SJSA1 (cell line): ENCODE measurements at places on chromosomes 12 and 14. TPM values are rescaled to one million over a fixed set of nuclear protein-coding genes. Genes with fewer than 3 reads are reported as not detected.

Gene CD27
- not detected in 2 replicates for total RNA-seq

Gene RNASE12
- not detected in 2 replicates for total RNA-seq

Gene POLR3B
- total RNA-seq = 7.9 and 14.3 TPM in 2 replicates

Gene LYZ
- not detected in 2 replicates for total RNA-seq

Gene CDCA3
- total RNA-seq = 143 and 156 TPM in 2 replicates

- no peak overlapping the region for H3K27ac ChIP-seq
- no peak for DNase-seq
- no peaks in the 10 kb centered on the region for H3K27me3 ChIP-seq
- H3K4me3 ChIP-seq = no peak overlapping the region
- H3K36me3 ChIP-seq = peaks cover 75% of the 10 kb centered on the region
- H3K4me1 ChIP-seq = no peaks in the 10 kb centered on the region
These were observed 23.2 kb downstream of the PCNX4 start for GRCh38 chr14:60114881-60115280.

GRCh38 chr12:108332791-108333382, 6.2 kb downstream of the CMKLR1 start:
- no peaks in the 10 kb centered on the region for H3K36me3 ChIP-seq
- H3K4me1 ChIP-seq = no peaks in the 10 kb centered on the region
- DNase-seq = no peak
- no peaks in the 10 kb centered on the region; the same call in 1 of the 2 replicates for H3K27me3 ChIP-seq

- no peaks in the 10 kb centered on the region; the same call in 1 of the 2 replicates for H3K27me3 ChIP-seq
- H3K27ac ChIP-seq = no peak overlapping the region
- no peak for DNase-seq
- H3K4me1 ChIP-seq = no peaks in the 10 kb centered on the region
- H3K4me3 ChIP-seq = no peak overlapping the region
- H3K36me3 ChIP-seq = no peaks in the 10 kb centered on the region
These were observed 31.9 kb upstream of the CAND1 start for GRCh38 chr12:67237231-67237630.

GRCh38 chr14:95190857-95191256, 33.5 kb upstream of the DICER1 start:
- no peaks in the 10 kb centered on the region for H3K36me3 ChIP-seq
- no peak overlapping the region for H3K27ac ChIP-seq
- no peaks in the 10 kb centered on the region for H3K4me1 ChIP-seq
- no peak overlapping the region for H3K4me3 ChIP-seq
- DNase-seq = no peak

DNA sequence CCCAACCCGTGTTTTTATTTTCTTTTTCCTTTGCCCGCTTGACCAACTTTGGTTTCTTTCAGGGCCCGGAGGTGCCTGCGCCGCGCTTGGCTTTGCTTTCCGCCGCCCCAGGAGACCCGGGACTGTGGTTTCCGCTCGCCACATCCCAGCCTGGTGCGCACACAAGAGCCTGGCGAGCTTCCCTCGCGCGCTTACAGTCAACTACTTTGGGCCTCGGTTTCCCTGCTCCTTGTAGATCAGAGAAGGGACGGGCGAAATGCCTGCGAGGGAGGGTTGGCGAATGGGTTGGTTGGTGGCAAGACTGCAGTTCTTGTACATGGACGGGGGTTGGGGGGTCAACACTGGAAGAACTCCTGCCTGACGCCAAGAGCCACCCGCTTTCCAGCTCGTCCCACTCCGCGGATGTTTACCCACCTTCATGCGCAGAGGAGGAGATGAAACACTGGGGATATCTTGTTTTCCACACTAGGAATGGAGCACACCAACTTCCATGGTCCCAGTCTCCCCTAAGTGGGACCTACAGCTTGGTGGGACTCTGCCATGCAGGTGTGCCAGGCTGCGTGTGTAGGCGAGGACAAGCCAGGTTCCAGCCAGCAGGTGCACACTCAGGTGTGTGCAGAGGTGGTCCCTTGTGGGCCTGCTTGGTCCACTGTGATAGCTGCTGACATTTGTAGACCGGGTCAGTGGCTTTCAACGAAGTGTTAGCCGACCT, 16.6 kb upstream of the TBX3 start:
- H3K4me1 ChIP-seq = 0 out of 2 replicates have a peak, but pooled peaks cover 6% of the 10 kb centered on the region
- H3K27ac ChIP-seq = no peak overlapping the region
- no peaks in the 10 kb centered on the region for H3K27me3 ChIP-seq
- H3K4me3 ChIP-seq = no peak overlapping the region
- no peak for DNase-seq

GRCh38 chr12:48142818-48143674, 14.3 kb downstream of the ASB8 start:
- H3K36me3 ChIP-seq = peaks cover 100% of the 10 kb centered on the region
- no peak overlapping the region for H3K4me3 ChIP-seq
- H3K27me3 ChIP-seq = no peaks in the 10 kb centered on the region
- no peaks in the 10 kb centered on the region for H3K4me1 ChIP-seq

- H3K4me1 ChIP-seq = peaks cover 6% of the 10 kb centered on the region; the same call in 1 of the 2 replicates
- H3K36me3 ChIP-seq = peaks cover 10% of the 10 kb centered on the region
- H3K27ac ChIP-seq = no peak overlapping the region
- no peak overlapping the region for H3K4me3 ChIP-seq
These were observed 61.1 kb downstream of the SLC25A47 start for GRCh38 chr14:100384277-100384676.

- H3K4me1 ChIP-seq = no peaks in the 10 kb centered on the region
- H3K27me3 ChIP-seq = no peaks in the 10 kb centered on the region
- no peak for DNase-seq
- H3K27ac ChIP-seq = no peak overlapping the region
These were observed 311.9 kb downstream of the DUSP6 start for GRCh38 chr12:89040146-89040964.

GRCh38 chr14:64940336-64940910, 2.1 kb downstream of the GPX2 start:
- H3K27me3 ChIP-seq = no peaks in the 10 kb centered on the region
- no peaks in the 10 kb centered on the region; the same call in 1 of the 2 replicates for H3K36me3 ChIP-seq
- no peaks in the 10 kb centered on the region for H3K4me1 ChIP-seq
- DNase-seq = no peak
- H3K4me3 ChIP-seq = no peak overlapping the region
- no peak overlapping the region for H3K27ac ChIP-seq

- no peak overlapping the region for H3K4me3 ChIP-seq
- H3K4me1 ChIP-seq = peaks cover 13% of the 10 kb centered on the region; the same call in 1 of the 2 replicates
- no peaks in the 10 kb centered on the region for H3K27me3 ChIP-seq
- no peaks in the 10 kb centered on the region for H3K36me3 ChIP-seq
These were observed 16.1 kb downstream of the BCL11B start for GRCh38 chr14:99255621-99256482.

- no peaks in the 10 kb centered on the region for H3K36me3 ChIP-seq
- DNase-seq = no peak
- H3K27me3 ChIP-seq = no peaks in the 10 kb centered on the region
- no peak overlapping the region for H3K27ac ChIP-seq
- no peaks in the 10 kb centered on the region for H3K4me1 ChIP-seq
These were observed 1120.5 kb upstream of the FLRT2 start for GRCh38 chr14:84409435-84409834.

DNA sequence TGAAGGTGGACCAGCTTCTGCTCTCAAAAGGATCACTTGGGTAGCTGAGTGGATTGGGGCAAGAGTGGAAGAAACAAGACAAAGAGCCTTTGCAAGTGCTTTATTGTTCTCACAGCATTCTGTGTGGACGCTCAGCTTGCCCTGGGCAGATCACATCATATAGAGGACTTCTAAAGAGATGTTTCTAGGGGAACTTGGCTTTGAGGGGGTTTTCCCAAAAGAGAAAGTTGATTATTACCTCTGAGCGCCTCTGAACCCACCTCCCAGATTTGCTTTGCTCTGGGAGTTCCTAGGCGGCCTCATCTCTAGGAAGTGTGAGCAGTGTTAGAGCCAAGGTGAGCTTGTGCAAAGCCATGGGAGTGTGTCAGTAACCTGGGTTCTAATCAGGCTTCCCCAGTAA, 81.7 kb downstream of the RIN3 start:
- no peak overlapping the region for H3K4me3 ChIP-seq
- no peaks in the 10 kb centered on the region for H3K4me1 ChIP-seq
- no peaks in the 10 kb centered on the region for H3K36me3 ChIP-seq
- H3K27me3 ChIP-seq = no peaks in the 10 kb centered on the region
- no peak overlapping the region for H3K27ac ChIP-seq

- H3K4me1 ChIP-seq = no peaks in the 10 kb centered on the region
- no peak overlapping the region for H3K27ac ChIP-seq
- no peak for DNase-seq
These were observed 24.1 kb downstream of the AHNAK2 start for GRCh38 chr14:104953896-104954656.

- peaks cover 10% of the 10 kb centered on the region for H3K36me3 ChIP-seq
- no peaks in the 10 kb centered on the region for H3K27me3 ChIP-seq
- H3K4me1 ChIP-seq = no peaks in the 10 kb centered on the region
These were observed 30.0 kb downstream of the HSP90AA1 start for GRCh38 chr14:102056694-102057442.

DNA sequence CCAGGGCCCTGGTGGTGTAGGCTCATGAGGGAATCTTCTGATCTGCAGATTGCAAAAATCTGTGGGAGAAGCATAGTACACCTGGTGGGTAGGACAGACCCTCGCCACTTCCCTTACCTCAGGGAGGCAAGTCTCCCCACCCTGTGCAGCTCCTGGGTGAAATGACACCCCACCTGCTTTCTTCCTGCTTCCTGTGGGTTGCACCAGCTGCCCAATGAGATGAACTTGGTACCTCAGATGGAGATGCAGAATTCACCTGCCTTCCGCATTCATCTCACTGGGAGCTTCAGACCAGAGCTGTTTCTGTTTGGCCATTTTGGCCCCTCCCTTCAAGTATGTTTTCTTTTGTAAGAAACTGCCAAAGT, 4.7 kb downstream of the CLEC2D start:
- no peak overlapping the region for H3K4me3 ChIP-seq
- H3K27me3 ChIP-seq = no peaks in the 10 kb centered on the region
- DNase-seq = no peak
- H3K27ac ChIP-seq = no peak overlapping the region

DNA sequence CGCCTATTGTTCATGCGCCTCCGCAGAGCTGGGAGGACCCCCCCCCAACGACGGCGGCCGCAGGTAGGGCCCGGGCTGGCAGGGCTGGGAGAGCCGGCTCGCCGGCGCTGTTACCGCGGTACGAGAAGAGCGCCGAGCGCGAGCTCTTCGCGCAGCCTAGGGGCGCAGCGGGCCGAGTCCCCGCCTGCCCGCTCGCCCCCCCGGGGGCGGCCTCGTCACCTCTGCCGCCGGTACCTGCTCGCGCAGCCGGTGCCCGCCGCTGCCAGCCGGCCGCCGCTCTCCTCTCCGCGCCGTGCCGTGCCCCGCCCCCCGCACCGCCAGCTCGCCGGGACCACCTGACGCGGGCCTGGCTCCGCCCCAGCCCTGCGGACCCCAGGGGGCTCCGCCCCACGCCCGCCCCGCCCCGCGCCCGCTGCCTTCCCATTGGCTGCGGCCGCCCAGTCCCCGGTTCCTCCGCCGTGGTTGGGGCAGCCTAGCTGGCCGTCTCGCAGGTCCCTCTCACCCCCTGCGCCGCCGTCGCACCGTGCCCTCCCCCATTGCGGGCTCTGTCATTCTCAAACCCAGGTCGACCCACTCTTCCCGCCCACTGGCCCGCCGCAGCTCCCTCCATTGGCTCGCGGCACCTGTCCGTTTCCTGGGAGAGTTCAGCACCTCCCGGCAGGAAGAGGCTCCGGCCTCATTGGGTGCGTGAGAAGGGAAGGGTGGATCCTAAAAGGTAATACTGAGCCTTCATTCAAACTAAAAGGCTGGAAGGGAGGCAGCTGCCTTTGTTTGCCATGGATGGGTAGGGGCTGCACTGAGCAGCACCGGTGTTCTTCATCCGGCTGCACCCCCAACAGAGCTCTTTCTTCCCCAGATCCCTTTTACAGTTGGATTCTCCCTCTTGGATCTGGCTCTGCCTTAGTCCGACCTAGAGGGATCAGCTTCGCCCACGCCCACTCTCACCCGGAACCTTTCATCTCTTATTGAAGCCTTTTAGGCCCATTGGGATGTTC, at the start of gene MAP3K9:
MAP3K9 (minus strand) TSS at position 289 of the 995 bp plus-strand sequence. CDS start 342 bp downstream, outside the sequence.
- H3K27me3 ChIP-seq = peaks cover 8% of the 10 kb centered on the region
- no peak within 1 kb of the TSS for H3K27ac ChIP-seq
- peaks cover 2% of the 10 kb centered on the region; the same call in 1 of the 2 replicates for H3K36me3 ChIP-seq
- peaks cover 9% of the 10 kb centered on the region for H3K4me1 ChIP-seq
- peak within 1 kb of the TSS; percentile 77 for H3K4me3 ChIP-seq

- H3K27ac ChIP-seq = no peak overlapping the region
- no peaks in the 10 kb centered on the region for H3K27me3 ChIP-seq
- no peaks in the 10 kb centered on the region for H3K36me3 ChIP-seq
These were observed 1431.0 kb downstream of the AACS start for GRCh38 chr12:126496201-126496600.

- no peaks in the 10 kb centered on the region for H3K27me3 ChIP-seq
- no peak for DNase-seq
- peaks cover 26% of the 10 kb centered on the region for H3K4me1 ChIP-seq
- no peak overlapping the region for H3K27ac ChIP-seq
- H3K36me3 ChIP-seq = no peaks in the 10 kb centered on the region
These were observed 143.4 kb upstream of the CPSF6 start for GRCh38 chr12:69095765-69096477.
